ENCODE measurements at places on chromosomes 11 and 22.

- no peak for DNase-seq
These were observed 951.5 kb downstream of the TBC1D22A start for GRCh38 chr22:47713941-47714340.

DNA sequence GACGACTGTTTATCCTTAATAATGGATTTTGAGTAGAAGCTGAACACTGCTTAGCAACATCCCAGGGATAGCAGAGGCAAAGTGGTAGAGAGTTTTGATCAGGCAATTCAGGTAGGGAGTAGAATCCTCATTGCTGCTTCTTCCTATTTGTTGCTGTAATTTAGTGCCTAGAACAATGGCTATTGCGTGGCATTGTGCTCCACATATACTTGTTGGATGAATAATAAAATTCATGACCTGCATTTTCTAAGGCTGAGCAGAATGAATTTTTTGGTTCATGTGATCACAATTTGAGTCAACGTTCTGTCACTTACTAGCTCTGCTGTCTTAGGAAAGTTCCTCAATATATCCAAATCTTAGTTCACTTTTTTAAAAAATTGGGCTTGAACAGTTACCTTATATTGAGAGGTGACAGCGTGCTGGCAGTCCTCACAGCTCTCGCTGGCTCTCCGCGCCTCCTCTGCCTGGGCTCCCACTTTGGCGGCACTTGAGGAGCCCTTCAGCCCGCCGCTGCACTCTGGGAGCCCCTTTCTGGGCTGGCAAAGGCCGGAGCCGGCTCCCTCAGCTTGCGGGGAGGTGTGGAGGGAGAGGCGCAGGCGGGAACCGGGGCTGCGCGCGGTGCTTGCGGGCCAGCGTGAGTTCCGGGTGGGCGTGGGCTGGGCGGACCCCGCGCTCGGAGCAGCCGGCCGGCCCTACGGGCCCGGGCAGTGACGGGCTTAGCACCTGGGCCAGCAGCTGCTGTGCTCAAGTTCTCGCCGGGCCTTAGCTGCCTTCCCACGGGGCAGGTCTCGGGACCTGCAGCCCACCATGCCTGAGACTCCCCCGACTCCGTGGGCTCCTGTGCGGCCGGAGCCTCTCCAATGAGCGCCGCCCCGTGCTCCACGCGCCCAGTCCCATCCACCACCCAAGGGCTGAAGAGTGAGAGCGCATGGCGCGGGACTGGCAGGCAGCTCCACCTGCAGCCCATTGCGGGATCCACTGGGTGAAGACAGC lies 350.6 kb downstream of the ETS1 start:
- no peak for DNase-seq

GRCh38 chr11:45394294-45395085 lies 108.3 kb upstream of the SYT13 start:
- no peak for DNase-seq

- DNase-seq = peak; percentile 21
These were observed 892 bp downstream of the GDPD5 start for GRCh38 chr11:75524665-75525432.

DNA sequence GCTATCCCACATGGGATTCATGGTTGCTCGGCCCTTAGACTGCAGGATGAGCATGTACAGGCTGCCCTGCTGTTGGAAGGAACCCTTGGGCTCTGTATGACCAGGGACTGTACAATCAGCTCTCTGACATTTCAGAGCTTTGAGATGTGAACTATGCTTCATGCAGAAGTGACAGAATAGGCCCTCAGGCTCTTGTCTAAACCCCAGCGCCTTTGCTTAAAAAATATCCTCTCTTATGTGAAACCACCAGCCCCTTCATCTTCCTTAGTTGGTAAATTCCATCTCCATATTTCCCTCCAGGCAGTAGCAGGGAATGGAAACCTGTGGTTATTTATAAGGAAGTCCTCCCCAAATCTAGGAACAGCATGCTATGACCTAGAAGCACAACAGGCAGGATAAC lies 78.9 kb upstream of the PLET1 start:
- no peak for DNase-seq
